Heart right ventricle (tissue), 16 donors: ENCODE measurements at places on chromosomes 12 and 14.
A peak's percentile ranks its signal among the peaks of the same experiment; 100 is the strongest.

- H3K27me3 ChIP-seq = no peaks in the 10 kb centered on the region
- no peak for DNase-seq
- H3K36me3 ChIP-seq = no peaks in the 10 kb centered on the region
- H3K27ac ChIP-seq = no peak overlapping the region
- H3K4me3 ChIP-seq = no peak overlapping the region
- H3K4me1 ChIP-seq = peaks cover 11% of the 10 kb centered on the region
Measured at GRCh38 chr12:96132819-96133218, 61.4 kb upstream of the ELK3 start.

GRCh38 chr14:71449316-71450055, 482.7 kb upstream of the RGS6 start:
- no peak for DNase-seq
- H3K4me3 ChIP-seq = no peak overlapping the region
- H3K27ac ChIP-seq = no peak overlapping the region
- H3K36me3 ChIP-seq = no peaks in the 10 kb centered on the region
- no peaks in the 10 kb centered on the region for H3K27me3 ChIP-seq
- no peaks in the 10 kb centered on the region for H3K4me1 ChIP-seq

- DNase-seq = no peak
- H3K4me1 ChIP-seq = no peaks in the 10 kb centered on the region
- no peaks in the 10 kb centered on the region for H3K27me3 ChIP-seq
- H3K27ac ChIP-seq = no peak overlapping the region
Measured at GRCh38 chr14:58106446-58106845, 45.6 kb downstream of the ARMH4 start.

DNA sequence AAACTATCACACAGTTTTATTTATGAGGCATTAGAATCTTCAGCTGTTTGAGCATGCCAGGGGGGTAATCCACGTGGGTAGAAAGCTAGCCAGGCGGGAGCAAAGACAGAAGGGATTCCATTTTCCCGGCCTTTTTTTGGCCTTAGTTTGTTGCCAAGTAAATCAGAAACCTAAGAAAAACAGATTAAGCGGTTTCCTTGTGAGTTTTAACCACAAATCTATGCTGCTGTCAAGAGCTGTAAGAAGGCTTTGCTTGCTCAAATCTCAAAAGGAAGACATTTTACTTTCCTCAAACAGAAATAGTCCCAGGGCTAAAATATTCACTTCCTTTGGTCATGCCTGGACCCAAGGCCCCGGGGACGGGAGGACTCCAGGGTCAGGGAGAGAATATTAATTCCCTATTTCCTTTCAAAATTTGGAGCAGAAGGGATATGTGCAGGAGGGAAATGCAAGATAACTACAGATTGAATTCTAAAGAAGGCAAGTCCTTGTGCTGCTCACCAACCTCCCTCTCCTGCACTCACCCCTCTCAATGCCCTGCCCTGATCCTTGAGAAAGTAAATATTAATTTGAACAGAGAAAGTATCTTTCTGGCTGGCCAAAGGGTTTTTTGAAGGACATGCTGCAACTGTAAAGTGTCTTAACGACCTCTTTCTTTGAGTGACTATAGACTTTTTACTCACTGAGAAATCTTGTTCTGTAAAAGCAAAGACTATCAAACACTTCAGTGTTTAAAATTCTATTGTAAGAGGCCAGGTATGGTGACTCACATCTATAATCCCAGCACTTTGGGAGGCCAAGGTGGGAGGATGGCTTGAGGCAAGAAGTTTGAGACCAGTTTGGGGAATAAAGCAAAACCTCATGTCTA, 75.7 kb downstream of the HSD17B6 start:
- no peaks in the 10 kb centered on the region for H3K36me3 ChIP-seq
- no peaks in the 10 kb centered on the region for H3K27me3 ChIP-seq
- peak overlapping the region; percentile 47 for H3K27ac ChIP-seq
- peaks cover 6% of the 10 kb centered on the region for H3K4me1 ChIP-seq

DNA sequence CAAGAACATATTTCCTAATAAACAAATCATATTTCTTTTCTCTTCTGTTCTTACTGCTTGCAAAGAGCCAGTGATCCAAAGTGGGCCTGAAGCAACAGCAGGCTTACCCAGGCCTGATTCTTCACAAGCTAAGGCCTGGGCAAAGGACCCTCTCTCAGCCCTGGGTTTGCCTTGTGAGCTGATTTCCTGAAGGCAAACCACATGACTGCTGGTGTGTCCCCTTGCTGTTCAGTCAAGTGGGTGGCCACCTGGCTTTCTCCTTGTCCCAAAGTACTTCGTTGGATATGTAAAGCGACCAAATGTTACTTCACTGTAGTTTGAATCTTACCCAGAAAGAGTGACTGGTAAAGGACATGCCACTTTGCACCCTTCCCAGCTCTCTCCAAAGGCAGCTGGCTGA, 392.9 kb downstream of the ZFP36L1 start:
- H3K4me3 ChIP-seq = no peak overlapping the region
- peaks cover 56% of the 10 kb centered on the region for H3K4me1 ChIP-seq
- H3K27me3 ChIP-seq = no peaks in the 10 kb centered on the region
- DNase-seq = no peak
- H3K27ac ChIP-seq = peak overlapping the region; percentile 91
- no peaks in the 10 kb centered on the region for H3K36me3 ChIP-seq

DNA sequence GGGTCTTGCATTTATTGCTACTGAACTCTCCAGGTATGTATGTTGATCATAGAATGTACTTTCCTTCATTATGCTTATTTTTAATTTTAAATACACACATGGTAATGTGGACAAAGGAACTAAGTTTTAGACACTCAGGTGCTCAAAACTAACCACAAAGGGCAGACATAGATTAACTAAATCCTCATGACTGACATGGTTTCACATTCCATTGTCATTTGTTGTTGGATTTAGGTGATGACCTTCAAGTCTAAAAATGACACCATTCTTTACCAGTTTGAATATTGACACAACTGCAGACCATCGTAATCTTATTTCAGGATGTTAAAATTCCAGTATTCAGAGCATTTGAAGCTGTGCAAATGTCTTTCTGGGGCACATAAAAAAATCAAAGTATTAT, 128.4 kb downstream of the BBS10 start:
- H3K27me3 ChIP-seq = no peaks in the 10 kb centered on the region
- no peaks in the 10 kb centered on the region for H3K36me3 ChIP-seq
- H3K4me3 ChIP-seq = no peak overlapping the region
- H3K4me1 ChIP-seq = no peaks in the 10 kb centered on the region
- no peak overlapping the region for H3K27ac ChIP-seq

GRCh38 chr12:12379831-12380730, 23.2 kb downstream of the BORCS5 start:
- peaks cover 15% of the 10 kb centered on the region for H3K4me1 ChIP-seq
- DNase-seq = no peak
- no peaks in the 10 kb centered on the region for H3K27me3 ChIP-seq

GRCh38 chr12:39619316-39619659, 315 bp downstream of the ABCD2 start:
- H3K4me1 ChIP-seq = peaks cover 3% of the 10 kb centered on the region
- peak overlapping the region; percentile 75 for H3K27ac ChIP-seq
- no peaks in the 10 kb centered on the region for H3K27me3 ChIP-seq
- DNase-seq = no peak

- no peaks in the 10 kb centered on the region for H3K27me3 ChIP-seq
- no peak overlapping the region for H3K4me3 ChIP-seq
Measured at GRCh38 chr12:79674629-79675028, 16.1 kb downstream of the PAWR start.

DNA sequence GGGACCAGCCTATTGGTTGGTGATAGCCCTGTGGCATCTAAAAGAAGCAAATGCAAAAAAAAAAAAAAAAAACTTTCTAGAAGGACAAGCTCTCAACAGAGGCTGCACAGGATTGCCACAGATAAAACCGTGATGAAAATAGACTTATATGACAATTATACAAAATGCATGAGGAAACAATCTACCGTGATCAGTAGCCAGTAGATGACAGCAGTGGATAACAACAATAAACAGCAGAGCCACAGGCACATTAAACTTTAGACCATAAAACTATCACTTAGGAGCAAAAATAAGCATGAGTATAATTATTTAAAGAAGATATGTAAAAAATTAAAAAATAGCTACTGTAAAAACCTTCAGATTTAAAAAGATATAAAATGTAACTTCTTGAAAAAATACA, 183.5 kb upstream of the ABCD2 start:
- DNase-seq = no peak
- H3K27ac ChIP-seq = no peak overlapping the region
- no peak overlapping the region for H3K4me3 ChIP-seq

DNA sequence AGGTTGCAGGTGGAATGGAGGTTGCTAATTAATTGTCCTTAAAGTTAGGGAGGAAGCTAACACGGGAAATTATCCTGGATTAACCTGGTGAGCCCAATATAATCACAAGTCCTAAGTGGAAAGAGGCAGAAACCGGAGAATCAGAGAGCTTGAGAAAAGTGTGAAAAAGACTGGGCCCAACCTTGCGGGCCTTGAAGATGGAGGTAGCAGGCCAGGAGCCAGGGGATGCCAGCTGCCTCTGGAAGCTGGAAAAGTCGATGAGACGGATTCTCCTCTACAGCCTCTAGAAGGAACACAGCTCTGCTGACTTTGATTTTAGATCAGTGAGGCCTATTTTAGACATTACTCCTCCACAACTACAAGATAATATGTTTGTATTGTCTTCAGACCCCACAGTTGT, 2.1 kb downstream of the SDR9C7 start:
- H3K27ac ChIP-seq = no peak overlapping the region
- DNase-seq = no peak

DNA sequence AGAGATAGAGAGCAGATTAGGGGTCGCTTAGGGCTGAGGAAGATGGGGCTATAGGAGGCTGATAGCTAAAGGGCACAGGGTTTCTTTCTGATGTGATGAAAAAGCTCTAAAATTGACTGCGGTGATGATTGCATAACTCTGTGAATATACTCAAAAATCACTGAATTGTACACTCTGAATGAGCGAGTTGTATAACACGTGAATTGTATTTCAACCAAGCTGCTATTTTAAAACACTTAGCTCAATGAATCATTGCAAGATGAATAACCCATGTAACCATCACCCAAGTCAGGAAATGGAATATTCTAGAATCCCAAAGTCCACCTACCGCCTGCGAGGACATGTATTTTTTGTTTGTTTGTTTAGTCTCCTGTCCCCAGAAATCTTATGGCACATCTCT, 60.1 kb upstream of the CCND2 start:
- no peak overlapping the region for H3K4me3 ChIP-seq
- no peak for DNase-seq
- no peak overlapping the region for H3K27ac ChIP-seq
- no peaks in the 10 kb centered on the region for H3K4me1 ChIP-seq

- peaks cover 3% of the 10 kb centered on the region for H3K27me3 ChIP-seq
- H3K36me3 ChIP-seq = no peaks in the 10 kb centered on the region
- no peak overlapping the region for H3K27ac ChIP-seq
- H3K4me3 ChIP-seq = no peak overlapping the region
Measured at GRCh38 chr14:105919458-105920150, 393.2 kb downstream of the TMEM121 start.

- H3K27ac ChIP-seq = peak overlapping the region; percentile 38
- H3K4me1 ChIP-seq = peaks cover 49% of the 10 kb centered on the region
- no peaks in the 10 kb centered on the region for H3K27me3 ChIP-seq
- DNase-seq = no peak
Measured at GRCh38 chr14:68284333-68284732, 464.8 kb downstream of the RAD51B start.

DNA sequence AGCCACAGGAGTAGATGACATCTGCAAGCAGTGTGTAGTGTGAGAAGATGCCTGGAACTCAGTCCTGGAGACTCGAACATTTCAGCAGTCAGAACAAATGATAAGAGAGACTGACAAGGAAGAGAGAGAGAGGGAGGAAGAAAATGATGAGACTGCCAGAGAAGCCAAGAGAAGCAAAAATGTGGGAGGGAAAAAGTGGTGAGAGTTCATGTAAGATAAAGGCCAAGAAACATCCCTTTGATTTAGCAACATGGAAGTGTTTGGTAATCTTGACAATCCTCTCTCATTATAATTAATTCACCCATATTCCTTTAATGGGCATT, 42.6 kb downstream of the LIMA1 start:
- H3K4me1 ChIP-seq = peaks cover 9% of the 10 kb centered on the region
- no peaks in the 10 kb centered on the region for H3K27me3 ChIP-seq
- no peak overlapping the region for H3K4me3 ChIP-seq
- no peak for DNase-seq
- peak overlapping the region; percentile 76 for H3K27ac ChIP-seq
